EH (cell line): ENCODE measurements at places on chromosomes 3 and 15.

GRCh38 chr3:101685870-101686307 is 629 bp downstream of the RPL24 start:
- no peak for DNase-seq

DNA sequence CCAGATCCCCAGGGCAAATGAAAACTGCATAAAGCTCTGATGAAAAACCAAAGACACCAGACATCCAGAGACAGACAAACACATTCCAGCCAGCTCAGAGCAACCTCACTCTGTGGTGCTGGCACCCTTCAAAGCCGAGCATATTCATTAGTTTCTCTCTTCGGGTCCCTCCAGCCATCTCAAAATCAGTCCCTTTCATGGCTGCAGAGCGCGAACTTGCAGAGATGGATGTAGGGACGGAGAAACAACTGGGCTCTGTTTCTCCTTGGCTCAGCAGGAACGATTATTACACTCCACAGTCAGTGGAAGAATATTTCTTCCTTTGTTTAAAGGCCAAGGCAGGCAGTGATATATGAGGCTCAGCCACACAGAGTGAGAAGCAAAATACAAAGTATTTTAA is 50.4 kb upstream of the SYN2 start:
- DNase-seq: no peak

DNA sequence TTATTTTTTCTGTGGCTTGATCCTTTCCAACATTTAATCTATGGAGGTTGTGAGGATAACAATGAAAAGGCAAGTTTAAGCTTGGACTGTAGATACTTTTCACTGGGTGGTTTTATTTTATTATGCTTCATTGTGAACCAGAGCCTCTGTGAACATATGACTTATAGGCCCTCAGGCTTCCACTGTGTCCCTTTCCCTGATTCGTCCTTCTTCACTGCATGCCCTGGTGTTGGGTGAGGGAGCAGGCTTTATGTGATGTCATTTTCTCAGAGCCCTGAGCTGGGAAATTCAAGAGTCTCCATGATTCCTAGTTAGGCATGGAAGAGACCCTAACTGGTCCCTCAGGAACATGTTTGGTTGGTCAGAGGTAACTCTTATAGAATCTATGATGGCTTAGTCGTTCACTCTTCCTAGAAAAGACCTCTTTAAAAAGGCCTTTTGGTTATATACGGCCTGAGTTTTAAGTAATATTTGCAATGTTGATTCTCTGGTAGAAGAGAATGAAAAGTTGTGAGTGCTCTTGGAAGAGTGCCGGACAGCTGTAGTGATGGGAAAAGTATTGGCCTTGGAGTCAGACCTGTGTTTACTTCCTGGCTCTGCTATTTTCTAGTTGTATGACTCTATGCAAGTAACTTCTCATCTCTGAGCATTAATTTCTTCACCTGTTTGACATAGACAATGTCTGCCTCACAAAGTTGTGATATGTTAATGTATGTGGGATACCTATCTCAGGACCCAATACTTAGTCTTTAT is 168.4 kb downstream of the LPP start:
- DNase-seq: no peak

- DNase-seq: peak; percentile 76
These were observed 3.6 kb upstream of the CCR4 start for GRCh38 chr3:32947789-32948238.

- no peak for DNase-seq
These were observed 4.6 kb downstream of the CFAP100 start for GRCh38 chr3:126399351-126399735.

GRCh38 chr15:70741107-70741531 is 22.2 kb downstream of the UACA start:
- peak; percentile 80 for DNase-seq

GRCh38 chr15:44810237-44810636 is 73.9 kb downstream of the TRIM69 start:
- no peak for DNase-seq

GRCh38 chr15:73385205-73385604 is 16.4 kb upstream of the HCN4 start:
- no peak for DNase-seq

DNA sequence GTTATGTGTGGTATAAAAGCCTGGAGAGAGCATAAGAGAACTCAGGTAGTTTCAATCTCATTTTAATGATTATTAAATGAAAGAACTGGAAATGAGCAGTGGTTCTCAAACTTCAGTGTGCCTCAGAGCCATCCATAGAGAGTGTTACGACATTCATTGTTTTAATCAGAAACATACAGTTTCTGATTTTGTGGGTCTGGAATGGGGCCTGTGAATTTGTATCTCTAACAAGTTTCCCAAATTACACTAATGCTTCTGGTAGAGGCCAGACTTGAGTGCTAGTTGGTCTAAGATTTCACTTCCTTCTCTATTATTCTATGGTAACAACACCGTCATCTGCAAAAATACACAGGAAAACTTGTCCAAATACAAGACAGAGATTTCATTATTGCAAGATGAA is 292.0 kb upstream of the NECTIN3 start:
- DNase-seq: no peak

DNA sequence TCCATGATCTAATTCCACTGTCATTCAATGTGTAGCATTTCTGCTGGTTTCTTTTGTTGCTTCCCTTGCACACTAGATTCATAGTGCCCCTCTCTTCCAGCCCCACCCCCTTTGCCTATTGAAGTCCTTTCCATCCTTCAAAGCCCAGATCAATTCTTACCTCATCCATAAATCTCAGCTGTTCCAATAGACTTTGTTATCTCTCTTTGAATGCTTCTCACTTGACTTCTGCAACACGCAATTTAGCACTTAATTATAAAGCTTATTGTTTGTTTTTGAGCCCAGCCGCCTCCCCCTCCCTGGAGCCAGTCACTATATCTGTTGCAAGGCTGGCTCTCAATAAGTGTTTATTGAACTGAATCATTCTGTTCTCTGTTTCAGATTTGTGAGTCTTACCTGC is 174.6 kb upstream of the TBL1XR1 start:
- DNase-seq: no peak

- peak; percentile 78 for DNase-seq
These were observed 13.2 kb upstream of the ATP2B2 start for GRCh38 chr3:10518506-10519150.

DNA sequence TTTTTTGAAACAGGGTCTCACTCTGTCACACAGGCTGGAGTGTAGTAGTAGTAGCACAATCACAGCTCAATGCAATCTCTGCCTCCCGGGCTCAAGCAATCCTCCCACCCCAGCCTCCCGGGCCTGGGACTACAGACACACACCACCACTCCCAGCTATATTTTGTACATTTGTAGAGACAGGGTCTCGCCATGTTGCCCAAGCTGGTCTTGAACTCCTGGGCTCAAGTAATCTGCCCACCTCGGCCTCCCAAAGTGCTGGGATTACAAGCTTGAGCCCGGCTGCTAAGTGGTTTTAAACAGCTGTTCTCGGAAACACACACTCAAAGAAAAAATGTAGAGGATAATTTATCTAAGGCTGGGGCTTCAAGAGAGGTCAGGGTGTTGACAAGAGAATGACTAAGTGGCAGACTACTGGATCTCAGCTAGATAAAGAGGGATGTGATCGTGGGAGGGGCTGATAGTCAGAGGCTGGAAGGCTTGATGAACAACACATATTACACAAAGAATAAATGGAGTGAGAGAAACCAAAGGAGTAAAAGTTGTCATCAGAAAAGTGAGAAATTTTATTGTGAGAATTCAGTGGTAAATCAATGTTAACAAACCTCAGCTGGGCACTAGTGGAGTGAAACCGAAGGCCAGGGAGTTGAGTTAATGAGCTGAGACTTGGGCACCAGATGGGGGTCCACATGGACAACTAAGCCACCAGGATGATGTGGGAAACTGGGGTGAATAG is 6.7 kb downstream of the CCR5AS start:
- peak; percentile 48 for DNase-seq

DNA sequence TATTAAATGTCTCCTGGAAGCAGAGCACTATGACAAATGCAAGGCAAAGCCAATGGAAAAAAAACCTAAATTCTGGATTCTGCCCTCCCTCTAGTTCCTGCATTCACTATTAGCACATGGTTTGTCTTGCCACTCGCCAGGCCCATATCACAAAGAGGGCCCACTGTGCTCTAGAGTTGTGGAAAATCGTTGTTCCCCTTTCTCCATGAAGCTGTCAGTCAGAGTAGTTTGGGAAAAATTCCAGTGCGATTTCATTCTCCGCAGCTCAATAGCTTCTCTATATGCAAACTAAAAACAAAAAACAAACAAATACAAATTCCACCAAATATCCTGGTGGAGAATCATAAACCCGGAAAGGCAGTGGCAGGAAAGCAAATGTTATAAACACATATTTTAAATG is 77.3 kb downstream of the RORA start:
- DNase-seq: no peak

DNA sequence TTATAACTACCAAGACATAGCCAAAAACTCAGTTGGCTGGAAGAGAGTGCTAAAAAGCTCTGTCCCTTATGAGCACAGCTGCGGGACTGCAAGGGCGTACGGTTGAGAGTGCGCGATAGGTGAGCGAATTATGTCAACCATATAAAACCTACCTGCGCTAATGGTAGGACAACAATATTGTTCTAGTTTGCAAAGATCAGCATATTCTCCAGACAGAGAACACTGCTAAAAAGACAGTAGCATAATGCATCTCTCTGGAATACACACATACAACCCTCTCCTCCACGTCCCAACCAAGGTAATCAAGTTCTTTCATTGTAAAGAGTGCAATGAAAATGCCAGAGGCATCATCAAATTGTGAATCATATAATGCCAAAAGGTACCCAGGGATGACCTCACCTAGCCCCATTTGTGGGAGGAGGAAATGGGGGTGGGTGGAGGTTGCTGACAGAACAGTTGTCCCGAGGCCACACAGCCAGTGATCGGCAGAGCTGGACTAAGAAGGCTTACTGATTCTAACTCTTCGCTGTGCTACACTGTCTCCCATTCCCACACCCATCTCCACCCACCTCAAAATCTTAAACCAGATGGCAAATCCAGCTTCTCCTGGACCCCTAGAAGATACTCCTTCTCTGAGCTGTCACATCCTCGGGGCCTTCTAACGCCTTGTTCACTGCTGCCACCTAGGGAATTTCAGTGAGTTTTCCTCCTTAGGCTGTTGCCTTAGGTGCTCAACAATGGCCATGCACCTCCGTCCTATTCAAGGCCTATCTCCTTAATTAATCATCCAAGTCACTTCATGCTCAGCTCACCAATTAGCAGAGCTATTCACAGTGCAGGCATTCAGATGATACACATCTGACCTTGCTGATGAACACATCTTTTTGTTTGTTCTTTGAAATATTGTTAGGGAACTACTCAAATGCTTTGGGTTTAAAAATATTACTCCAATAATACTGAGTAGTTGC is 60.7 kb downstream of the RPL22L1 start:
- DNase-seq: peak; percentile 77

GRCh38 chr15:65405791-65406423 is 16.8 kb downstream of the IGDCC4 start:
- DNase-seq: no peak

DNA sequence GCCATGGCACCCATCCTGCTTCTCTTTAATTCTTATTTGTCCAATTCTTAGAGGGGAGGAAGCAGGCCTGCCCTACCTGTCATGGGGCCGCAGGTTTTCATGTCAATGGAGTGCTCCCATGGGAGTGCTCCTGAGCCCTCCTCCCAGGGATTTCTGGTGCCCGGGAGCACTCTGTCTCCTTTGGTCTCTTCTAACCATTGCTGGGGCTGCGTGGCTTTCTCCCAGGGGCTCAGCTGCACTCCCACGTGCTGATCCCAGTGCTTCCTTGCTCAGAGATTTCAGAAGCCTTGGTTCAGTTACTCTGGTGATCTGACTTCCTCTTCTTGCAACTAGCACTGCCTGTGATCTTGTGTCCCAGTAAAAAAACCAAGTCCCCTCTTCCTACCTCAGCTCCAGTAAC is 68.0 kb upstream of the ARL8B start:
- DNase-seq: no peak
